ENCODE measurements at places on chromosomes 12 and 14.

- DNase-seq, result no peak
Measured at GRCh38 chr12:32490801-32491200, 91.4 kb downstream of the FGD4 start.

- no peak for DNase-seq
Measured at GRCh38 chr12:53568809-53569557, 57.2 kb downstream of the ATF7 start.

DNA sequence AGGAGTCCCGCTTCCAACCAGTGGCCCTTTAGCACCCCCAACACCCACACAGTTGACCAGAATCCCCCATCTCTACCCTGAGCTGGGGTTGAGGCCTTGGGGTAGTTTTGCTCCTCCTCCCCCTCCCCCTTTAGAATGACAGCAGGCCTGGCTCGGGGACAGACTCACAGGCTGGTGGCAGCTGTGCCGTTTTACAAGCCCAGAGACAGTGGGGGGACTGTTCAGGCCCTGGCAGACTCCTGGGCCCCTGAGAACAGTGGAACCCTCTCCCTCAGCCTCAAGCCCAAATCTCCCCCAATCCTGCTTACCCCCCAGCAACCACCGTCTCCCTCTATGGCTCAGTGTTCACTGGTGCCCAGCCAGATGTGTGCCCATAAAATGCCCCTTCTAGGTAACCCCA lies 10.1 kb downstream of the TMEM119 start:
- no peak for DNase-seq

DNA sequence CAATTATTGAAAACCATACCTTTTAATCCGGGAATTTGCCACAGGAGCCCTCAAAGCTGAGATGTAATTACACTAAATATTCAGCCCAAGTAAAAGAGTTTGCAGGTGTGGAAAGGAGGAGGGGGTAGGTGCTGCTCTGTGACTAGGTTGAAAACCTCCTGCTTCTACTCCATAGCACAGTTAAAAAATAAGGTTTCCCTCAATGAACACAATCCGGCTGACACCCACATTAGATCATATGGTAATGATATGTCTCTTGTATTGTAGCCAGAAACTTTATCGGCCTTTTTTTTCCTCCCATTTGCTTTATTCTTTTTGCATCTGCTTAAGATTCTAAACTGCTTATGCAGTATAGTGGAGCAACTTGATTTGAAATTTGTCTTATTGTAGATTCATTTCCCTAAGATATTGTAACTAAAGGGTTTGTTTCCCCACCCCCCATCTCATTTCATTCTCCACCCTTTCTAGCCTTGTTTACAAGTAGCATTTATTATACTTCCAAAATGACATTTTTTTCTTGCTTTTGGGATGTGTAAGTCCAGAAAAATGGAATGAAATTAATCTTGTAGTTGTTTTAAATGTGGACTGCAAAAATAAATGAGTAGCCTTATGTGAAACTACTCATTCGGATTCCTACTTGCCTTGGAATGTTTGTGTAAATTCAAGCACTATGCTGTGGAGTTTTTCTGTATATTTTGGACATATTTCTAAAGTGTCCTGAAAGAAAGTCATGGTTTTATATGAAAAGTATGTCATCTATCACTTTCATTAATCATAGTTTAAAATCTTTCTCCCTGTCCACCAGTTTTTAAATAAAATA lies at the start of gene DCN:
DCN (minus strand) TSS at position 182 of the 820 bp plus-strand sequence. CDS start 4,265 bp downstream, outside the sequence.
- DNase-seq, result no peak

- DNase-seq, result no peak
Measured at GRCh38 chr12:57404966-57405640, 25.7 kb downstream of the R3HDM2 start.

DNA sequence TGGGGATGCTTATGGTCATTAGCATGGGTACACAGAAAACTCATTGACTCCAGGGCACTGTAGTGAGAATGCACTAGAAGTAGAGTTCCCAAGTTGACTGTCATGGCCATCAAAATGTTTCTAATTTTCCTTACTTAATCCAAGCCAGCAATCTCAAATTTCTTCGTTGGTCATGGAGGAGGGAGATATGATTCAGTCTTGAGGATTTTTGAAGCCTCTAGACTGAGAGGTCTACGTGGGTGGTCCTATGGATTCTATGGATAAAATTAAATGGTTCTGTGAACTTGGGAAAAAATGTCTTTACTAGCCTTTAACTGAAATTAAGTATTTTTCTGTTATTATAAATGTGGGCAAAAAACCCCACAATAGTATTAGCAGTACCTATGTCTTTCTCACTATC lies 508.5 kb downstream of the FUT8 start:
- DNase-seq, result no peak

DNA sequence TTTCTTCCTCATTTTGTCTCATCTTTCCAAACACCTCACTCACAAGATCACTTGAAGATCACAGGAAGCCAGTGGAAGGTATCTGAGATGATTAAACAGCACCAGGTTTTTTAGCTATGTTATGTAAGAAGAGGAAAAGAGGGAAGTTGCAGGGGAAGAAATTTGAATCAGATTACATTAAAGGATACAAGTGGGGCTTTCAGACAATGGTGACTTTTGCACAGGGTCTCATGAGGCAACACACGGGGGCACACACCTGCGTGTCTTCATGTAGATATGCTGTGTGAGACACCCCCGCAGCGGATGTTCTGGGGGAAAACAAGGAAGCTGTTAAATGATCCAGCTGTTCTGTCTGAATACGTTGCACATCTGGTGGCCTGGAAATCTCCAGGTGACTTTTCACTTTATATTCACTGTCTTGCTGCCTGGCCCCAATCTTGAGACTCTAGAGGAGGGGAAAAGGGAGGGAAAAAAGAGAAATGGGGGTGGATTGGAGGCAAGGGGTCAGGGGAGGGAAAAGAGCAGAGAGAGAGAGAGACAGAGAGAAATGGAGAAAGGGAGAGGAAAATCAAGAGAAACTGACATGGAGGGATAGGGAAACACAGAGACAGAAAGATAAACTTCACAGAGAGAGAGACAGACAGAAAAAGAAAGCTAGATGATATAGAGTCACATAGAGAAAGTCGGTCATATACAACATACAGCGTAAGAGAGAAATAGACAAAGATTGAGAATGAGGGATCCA lies 36.3 kb upstream of the PPP1CC start:
- DNase-seq, result no peak

GRCh38 chr12:120231316-120232011 lies 30.6 kb upstream of the RPLP0 start:
- DNase-seq, result no peak

All from GM10248 (cell line).